ENCODE measurements at places on chromosomes 1 and 21. TPM values are rescaled to one million over a fixed set of nuclear protein-coding genes. Genes with fewer than 3 reads are reported as not detected.

USH2A gene
- not detected for total RNA-seq

CHIA gene
- 10.9 TPM for total RNA-seq

LEFTY2 gene
- total RNA-seq = 1.2 TPM

DNA sequence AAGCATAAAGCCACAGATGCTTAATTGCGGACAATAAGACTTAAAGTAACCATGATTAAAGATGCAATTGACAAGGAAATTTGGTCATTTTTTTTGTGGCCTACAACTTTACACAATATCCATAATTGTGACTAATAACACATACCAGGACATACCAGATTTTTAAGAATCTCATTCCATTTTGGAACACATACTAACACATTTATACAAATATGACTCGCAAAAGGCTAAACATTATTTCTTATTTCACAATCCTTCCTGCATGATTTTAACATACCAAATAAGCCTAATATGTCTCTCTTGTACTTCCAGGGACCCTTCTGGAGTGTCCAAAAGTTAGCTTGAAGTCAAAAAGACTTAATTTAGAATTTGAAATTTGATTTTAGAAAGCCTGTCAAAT is 48.8 kb downstream of the DR1 start:
- no peaks in the 10 kb centered on the region for H3K36me3 ChIP-seq
- H3K27me3 ChIP-seq = no peaks in the 10 kb centered on the region
- no peaks in the 10 kb centered on the region for H3K4me1 ChIP-seq
- H3K4me3 ChIP-seq = no peak overlapping the region
- no peak overlapping the region for H3K27ac ChIP-seq
- no peak for DNase-seq

- no peak for DNase-seq
- no peaks in the 10 kb centered on the region for H3K36me3 ChIP-seq
- H3K4me3 ChIP-seq = no peak overlapping the region
- peaks cover 24% of the 10 kb centered on the region for H3K4me1 ChIP-seq
- H3K27me3 ChIP-seq = no peaks in the 10 kb centered on the region
These were observed 46.6 kb downstream of the NEK7 start for GRCh38 chr1:198203434-198203833.

- no peaks in the 10 kb centered on the region for H3K4me1 ChIP-seq
- H3K36me3 ChIP-seq = no peaks in the 10 kb centered on the region
- H3K4me3 ChIP-seq = no peak overlapping the region
These were observed 104.8 kb upstream of the POU3F1 start for GRCh38 chr1:38151399-38151798.

SLC66A1 gene
- 15.4 TPM for total RNA-seq

DNA sequence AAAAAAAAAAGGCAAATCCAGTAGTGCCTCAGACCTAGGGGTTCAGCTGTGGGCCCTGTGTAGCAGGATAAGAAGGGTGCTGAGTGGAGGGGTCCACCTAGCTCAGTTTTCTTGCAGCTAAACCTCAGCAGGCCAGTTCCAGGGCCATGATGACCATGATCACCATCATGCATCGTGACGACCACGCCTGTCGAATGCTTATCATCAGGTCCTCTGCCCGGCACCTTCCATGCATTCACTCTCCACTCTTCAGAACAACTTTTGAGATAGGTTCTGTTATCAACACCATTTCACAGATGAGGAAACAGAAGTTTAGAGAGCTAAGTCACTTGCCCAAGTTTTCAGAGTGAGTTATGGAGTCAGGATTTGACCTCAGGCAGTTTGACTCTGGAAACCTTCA is 54.9 kb downstream of the ACBD3 start:
- H3K4me3 ChIP-seq = no peak overlapping the region
- DNase-seq = no peak
- H3K4me1 ChIP-seq = peaks cover 48% of the 10 kb centered on the region
- no peaks in the 10 kb centered on the region for H3K27me3 ChIP-seq
- H3K36me3 ChIP-seq = no peaks in the 10 kb centered on the region

DNA sequence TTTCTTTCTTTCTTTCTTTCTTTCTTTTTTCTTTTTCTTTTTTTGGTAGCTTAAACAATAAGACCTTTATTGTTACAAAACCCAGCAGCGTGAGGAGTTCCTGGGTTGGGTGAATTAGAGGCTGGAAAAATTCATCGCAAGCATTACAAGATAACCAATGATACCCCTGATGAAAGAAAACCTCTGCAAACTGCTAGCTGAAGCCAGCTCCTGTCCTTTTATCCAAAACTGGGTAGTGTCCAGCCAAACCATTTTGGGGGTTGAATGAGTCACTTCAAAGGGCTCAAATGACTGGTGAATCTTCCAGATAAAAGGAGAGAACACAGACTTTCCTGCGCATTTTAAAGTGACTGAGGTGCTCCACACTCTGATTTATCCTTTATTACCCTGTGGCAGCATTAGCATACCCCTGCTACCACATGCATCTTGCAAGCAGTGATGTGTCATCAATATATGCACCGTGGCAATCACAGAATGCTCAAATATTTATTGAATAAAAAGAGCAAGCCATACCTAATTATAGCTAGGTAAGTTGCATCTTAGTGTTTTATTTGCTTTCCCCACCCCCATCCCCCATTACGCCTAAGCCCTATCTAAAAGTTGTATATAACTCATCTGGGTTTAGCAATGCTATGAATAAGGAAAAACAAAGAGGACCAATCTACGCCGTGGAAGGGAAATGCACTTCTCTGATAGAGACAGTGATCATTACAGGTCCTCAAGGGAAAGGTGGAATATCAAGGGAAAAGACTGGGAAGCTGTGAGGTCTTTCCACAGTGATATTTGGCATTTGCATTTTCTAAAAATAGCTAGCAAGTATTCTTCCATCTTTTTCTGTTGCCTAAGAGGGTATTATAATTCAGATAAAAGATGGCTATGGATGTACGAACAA is 32.4 kb upstream of the CEP350 start:
- no peak overlapping the region for H3K27ac ChIP-seq
- peaks cover 35% of the 10 kb centered on the region for H3K36me3 ChIP-seq
- DNase-seq = no peak
- no peaks in the 10 kb centered on the region for H3K4me1 ChIP-seq
- no peak overlapping the region for H3K4me3 ChIP-seq

GRCh38 chr21:39071623-39072214 is 111.5 kb downstream of the PSMG1 start:
- H3K36me3 ChIP-seq = no peaks in the 10 kb centered on the region
- peaks cover 40% of the 10 kb centered on the region for H3K4me1 ChIP-seq
- peak overlapping the region; percentile 61 for H3K27ac ChIP-seq
- H3K4me3 ChIP-seq = no peak overlapping the region
- no peaks in the 10 kb centered on the region for H3K27me3 ChIP-seq

- no peaks in the 10 kb centered on the region for H3K4me1 ChIP-seq
- H3K4me3 ChIP-seq = no peak overlapping the region
- no peak overlapping the region for H3K27ac ChIP-seq
- no peaks in the 10 kb centered on the region for H3K27me3 ChIP-seq
These were observed 53.5 kb upstream of the MTF2 start for GRCh38 chr1:93025572-93025971.

OR2L8 gene
- total RNA-seq = not detected

GRCh38 chr1:159941141-159941540 is 4.3 kb downstream of the IGSF9 start:
- peaks cover 28% of the 10 kb centered on the region for H3K4me1 ChIP-seq
- peaks cover 15% of the 10 kb centered on the region for H3K27me3 ChIP-seq
- no peak overlapping the region for H3K4me3 ChIP-seq
- H3K36me3 ChIP-seq = no peaks in the 10 kb centered on the region
- H3K27ac ChIP-seq = no peak overlapping the region

- H3K27me3 ChIP-seq = no peaks in the 10 kb centered on the region
- no peak overlapping the region for H3K4me3 ChIP-seq
- H3K27ac ChIP-seq = no peak overlapping the region
- peaks cover 14% of the 10 kb centered on the region for H3K4me1 ChIP-seq
- no peak for DNase-seq
- H3K36me3 ChIP-seq = no peaks in the 10 kb centered on the region
These were observed 72.3 kb downstream of the GALNT2 start for GRCh38 chr1:230139315-230139714.

DNA sequence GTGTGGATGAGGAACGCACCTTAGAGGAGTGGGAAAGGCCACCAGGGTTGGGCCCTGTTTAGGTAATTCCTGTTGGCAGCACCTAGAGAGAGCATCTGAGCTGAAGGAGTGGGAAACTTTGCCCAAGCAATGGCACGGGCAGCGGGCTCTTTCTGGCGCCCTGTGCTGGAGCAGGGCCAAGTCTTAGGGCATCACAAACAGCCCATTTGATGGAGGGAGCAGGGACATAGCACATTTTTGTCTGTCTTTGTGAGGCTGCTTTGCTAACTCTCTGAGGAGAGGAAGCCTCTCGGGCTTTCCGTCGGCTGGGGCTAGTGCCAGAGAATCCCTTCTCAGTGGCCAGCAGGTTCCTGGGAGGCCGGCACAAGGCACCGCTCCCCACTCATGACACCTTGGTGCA is 22.5 kb upstream of the CNTN2 start:
- no peaks in the 10 kb centered on the region for H3K36me3 ChIP-seq
- no peaks in the 10 kb centered on the region for H3K27me3 ChIP-seq
- H3K27ac ChIP-seq = no peak overlapping the region
- no peak overlapping the region for H3K4me3 ChIP-seq
- no peaks in the 10 kb centered on the region for H3K4me1 ChIP-seq

DNA sequence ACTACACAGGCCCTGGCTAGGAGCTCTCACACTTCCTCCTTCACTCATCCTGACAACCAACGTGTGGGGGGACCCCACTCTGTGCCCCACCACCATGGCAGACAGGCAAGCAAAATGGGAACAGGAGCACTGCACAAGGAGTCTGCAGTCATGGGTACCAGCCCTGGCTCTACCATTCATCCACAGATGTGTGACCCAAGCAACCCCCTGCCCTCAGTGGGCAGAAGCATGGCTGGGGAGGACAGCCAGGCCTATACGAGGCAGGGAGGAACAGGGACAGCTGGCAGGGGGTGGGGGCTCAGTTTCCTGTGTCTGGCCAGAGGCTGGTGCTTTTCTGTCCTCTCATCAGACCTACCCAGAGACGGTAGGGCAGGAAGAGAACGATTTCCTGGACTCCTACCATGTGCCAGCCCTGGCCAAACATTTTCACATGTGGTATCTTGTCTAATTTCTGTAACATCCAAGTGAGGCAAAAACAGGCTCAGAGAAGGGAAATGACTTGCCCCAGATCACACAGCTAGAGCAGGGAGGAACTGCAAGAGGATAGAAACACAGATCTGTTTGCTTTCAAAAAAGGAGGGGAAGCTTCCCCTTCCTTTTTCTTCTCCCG is 178.0 kb downstream of the HIVEP3 start:
- H3K36me3 ChIP-seq = no peaks in the 10 kb centered on the region
- DNase-seq = no peak
- no peaks in the 10 kb centered on the region for H3K27me3 ChIP-seq
- H3K4me1 ChIP-seq = peaks cover 44% of the 10 kb centered on the region
- H3K4me3 ChIP-seq = no peak overlapping the region

AMY1C gene
- total RNA-seq = 35.3 TPM

ADAMTSL4 gene
- 164 TPM for total RNA-seq

- no peak for DNase-seq
- H3K27ac ChIP-seq = no peak overlapping the region
- H3K36me3 ChIP-seq = no peaks in the 10 kb centered on the region
- no peaks in the 10 kb centered on the region for H3K27me3 ChIP-seq
- no peaks in the 10 kb centered on the region for H3K4me1 ChIP-seq
- no peak overlapping the region for H3K4me3 ChIP-seq
These were observed 10.4 kb upstream of the SGIP1 start for GRCh38 chr1:66523562-66523961.

RNF186 gene
- not detected for total RNA-seq

DNA sequence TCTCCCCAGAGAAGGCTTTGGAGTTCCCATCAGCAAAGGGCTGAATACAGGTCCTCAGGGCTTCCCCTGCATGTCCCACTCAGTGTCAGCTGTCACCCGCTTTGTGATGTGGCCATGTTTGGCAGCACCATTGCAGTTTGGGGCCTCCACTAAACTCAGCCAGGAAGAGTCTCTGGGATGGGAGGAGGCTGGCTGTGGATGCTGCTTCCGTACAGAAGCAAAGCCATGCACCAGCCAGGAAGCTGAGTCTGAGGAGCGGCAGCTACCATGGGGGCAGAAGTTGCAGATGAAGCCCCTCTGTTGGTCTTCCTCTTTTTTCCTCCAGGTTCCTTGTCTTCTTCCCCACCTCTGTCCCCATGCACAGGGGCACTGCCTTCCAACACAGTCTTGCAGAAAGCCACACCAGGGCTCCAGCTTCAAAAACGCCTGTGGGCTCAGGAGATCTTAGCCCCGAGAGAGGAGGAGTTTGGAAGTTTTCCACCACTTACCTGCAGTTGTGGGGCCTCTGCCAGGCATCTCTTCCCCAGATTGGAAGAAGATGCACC is 416.8 kb downstream of the NPHP4 start:
- no peak overlapping the region for H3K27ac ChIP-seq
- H3K4me3 ChIP-seq = no peak overlapping the region
- DNase-seq = no peak
- no peaks in the 10 kb centered on the region for H3K27me3 ChIP-seq
- no peaks in the 10 kb centered on the region for H3K36me3 ChIP-seq

GRCh38 chr1:6199298-6200187 is at the start of gene RPL22:
RPL22 (minus strand) TSS chr1:6199595; CDS start chr1:6199573, 22 bp downstream.
- no peaks in the 10 kb centered on the region for H3K27me3 ChIP-seq
- H3K27ac ChIP-seq = peak within 1 kb of the TSS; percentile 87
- peaks cover 29% of the 10 kb centered on the region for H3K4me1 ChIP-seq

DNA sequence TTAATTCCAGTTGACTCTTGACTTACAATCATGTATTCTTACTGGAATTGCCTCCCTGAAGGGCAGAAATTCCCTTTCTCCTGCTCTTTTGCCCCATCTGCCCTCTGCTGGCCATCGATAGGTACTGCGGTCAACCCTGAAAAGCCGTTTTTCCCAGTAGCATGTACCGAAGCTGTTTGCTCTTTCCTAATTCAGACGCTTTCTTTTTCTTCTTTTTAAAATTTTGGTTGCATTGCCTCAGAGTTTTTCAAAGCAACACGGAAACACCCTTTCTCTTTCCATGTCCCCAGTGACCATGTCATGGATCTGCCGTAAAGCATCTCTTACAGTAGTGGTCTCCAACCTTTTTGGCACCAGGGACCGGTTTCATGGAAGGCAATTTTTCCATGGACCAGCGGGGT is 164.2 kb upstream of the C1orf21 start:
- no peak for DNase-seq
- no peaks in the 10 kb centered on the region for H3K4me1 ChIP-seq
- no peak overlapping the region for H3K4me3 ChIP-seq

Measured in lower lobe of right lung (tissue), 2 donors.